ENCODE measurements at places on chromosomes 4 and X.

DNA sequence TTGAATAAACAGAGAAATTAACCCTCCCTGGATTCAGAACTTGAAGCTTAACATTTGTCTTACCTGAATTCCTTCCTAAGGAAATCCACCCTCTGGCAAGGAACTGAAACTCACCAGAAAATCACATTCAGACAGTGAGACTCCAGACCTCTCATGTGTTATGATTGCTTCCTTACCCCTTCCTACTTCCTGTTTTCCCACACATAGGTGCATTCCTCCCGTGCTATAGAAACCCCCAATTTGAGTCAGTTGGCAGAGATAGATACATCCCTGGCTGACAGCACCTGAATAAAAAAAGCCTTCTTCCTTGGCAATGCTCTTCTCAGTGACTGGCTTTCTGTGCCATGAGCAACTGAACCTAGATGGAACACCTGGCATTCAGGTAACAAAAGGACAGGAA is 157.0 kb upstream of the SMIM31 start:
- no peak for DNase-seq

GRCh38 chr4:107989162-107989536 is 540 bp upstream of the HADH start:
- DNase-seq, result no peak

DNA sequence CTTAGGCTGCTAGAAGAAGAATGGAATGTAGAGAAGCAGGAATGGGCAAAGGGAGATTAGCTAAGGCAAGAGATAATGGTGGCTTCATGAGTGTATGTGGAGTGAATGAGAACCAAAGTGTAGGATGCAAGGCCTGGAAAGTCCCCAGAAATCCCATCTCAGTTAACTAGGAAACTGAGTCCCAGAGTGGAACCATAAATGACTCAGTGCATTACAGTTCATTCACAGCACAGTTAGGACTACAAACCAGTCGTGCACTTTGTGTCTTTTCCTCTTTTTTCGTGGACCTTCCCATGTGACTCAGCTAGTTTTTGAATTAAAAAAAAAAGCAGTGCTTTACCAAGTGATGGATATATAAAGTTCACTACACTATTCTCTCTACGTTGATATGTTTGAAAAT is 27.7 kb upstream of the REST start:
- no peak for DNase-seq

DNA sequence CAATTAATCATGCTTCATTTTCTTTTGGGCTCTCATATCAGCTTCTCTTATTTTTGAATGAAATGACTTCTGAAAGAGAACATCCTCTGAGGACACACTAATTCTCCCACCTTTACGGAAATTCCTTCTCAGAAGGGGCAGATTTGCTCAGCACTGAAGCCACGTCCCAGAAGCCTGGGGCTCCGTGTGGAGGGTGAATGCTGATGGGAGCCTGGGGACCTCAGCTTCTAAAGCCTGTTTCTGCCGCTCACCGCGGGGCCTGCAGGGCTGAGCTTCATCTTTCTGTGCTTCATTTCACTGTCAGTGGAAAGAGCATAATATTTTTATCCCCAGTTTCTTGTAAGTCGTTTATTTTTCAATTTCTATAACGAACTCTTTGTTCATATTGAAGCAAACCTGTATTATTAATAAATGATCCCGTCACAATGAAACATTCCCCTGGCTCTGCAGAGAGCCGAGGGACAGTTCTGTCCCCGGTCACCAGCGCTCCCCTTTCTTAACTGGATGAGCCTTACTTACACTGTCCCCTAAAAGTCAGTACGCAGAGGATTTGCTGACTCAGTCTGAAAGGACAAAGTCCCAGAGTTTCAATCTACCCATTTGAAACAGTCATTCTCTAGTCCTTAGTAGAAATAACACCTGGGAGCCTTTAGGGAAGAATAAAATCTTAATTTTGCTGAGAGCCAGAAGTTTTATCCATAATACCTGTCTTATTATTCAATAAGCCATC is 364.6 kb upstream of the FAT1 start:
- no peak for DNase-seq

DNA sequence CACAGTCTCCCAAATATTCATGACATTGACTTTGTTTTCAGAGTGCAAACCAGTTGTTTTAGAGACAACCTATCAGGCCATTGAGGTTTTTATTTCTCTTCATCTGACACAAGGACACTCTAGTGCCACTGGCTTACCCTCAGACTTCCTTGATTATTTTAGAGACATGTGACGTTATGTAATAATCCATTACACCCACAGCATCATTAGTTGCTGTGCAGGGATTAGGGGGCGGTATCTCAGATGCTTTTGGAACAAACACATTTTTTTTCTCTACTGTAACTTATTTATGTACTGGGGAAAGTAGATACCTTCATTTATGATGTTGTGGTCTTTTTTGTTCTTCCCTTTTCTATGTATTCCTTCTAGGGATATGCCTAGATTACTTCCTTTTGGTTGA is 2293.1 kb downstream of the PCDH7 start:
- DNase-seq, result no peak

GRCh38 chrX:123190096-123190495 is 6.0 kb downstream of the GRIA3 start:
- DNase-seq, result no peak

DNA sequence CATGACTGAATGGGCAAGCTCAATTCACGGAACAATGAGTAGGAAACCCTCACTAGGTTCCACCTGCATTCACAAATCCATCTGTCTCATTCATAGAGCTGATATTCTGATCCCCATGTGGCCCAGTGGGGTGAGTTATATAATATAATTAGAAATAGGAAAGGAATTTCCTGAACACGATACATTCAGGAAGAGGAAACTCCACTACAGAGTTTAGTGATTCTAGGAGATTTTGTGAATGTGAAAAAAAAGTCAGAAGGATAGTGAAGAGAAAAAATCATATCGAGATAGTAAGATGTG is 471.2 kb downstream of the GASK1B start:
- DNase-seq, result no peak

GRCh38 chr4:136750897-136751296 is 781.4 kb downstream of the PCDH18 start:
- DNase-seq, result no peak

- DNase-seq, result no peak
Observed at GRCh38 chrX:21764008-21764407, 6.1 kb upstream of the SMPX start.

DNA sequence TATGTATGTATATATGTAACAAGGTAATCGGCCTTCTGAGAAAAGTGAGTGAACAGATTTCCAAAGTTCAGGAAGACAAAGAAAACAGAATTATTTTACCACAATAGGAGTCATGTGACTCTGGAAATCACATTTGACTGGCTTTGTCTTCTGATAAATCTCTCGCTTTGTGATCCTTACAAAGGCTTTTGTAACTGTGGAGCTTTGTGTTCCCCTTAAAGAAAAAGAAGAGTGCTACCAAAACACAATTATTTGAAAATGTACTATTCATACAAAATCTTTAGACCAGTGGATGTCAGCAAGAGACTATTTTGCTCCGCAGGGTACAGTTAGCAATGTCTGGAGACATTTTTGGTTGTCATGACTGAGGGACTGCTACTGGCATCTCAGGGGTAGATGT is 238.8 kb downstream of the LDB2 start:
- DNase-seq, result no peak

All from SJCRH30 (cell line).